ENCODE measurements at places on chromosomes 3 and 15.

GRCh38 chr15:74320352-74321247, 46.8 kb downstream of the CYP11A1 start:
- DNase-seq: peak; percentile 20

- DNase-seq: no peak
These were observed 220.0 kb upstream of the KBTBD8 start for GRCh38 chr3:66778107-66778506.

DNA sequence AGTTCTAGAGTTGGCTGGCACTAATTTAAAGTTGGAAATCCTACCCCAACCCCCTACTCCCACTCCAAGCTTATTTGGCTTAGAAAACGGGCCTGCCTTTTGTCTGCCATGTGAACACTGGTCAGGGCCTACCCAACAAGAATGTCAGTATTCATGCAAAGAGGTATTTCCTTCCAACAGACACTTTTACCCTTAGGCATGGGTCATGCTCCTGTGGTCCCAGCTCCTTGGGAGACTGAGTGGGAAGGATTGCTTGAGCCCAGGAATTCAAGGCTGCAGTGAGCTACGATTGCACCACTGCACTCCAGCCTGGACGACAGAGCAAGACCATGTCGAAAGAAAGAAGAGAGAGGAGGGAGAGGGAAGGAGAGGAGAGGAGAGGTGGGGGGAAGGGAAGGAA, 137.5 kb upstream of the LRTM1 start:
- DNase-seq: no peak

GRCh38 chr3:39387411-39387975, 4.3 kb downstream of the SLC25A38 start:
- no peak for DNase-seq

- no peak for DNase-seq
These were observed 64.5 kb downstream of the ADAMTS17 start for GRCh38 chr15:100277087-100277855.

DNA sequence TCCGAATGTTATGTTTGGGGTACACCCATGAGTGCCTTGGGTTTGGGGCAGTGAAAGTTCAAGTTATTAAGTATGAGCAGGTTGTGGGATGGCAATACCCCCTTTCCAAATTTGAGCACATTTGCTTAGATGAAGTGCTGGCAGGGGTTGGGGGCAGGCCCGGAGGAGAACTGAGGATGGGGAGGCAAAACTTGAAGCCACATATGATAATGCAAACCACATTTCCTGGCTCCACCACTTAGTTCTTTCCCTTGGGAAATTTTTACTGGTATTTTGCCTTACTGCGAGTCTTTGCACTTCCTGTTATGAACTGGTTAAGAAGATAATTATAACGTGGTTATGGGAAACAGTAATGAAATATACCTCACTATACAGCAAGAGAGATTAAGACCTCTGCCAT, 336.0 kb upstream of the ONECUT1 start:
- no peak for DNase-seq

- no peak for DNase-seq
These were observed 42.5 kb upstream of the MME start for GRCh38 chr3:155037508-155038202.

DNA sequence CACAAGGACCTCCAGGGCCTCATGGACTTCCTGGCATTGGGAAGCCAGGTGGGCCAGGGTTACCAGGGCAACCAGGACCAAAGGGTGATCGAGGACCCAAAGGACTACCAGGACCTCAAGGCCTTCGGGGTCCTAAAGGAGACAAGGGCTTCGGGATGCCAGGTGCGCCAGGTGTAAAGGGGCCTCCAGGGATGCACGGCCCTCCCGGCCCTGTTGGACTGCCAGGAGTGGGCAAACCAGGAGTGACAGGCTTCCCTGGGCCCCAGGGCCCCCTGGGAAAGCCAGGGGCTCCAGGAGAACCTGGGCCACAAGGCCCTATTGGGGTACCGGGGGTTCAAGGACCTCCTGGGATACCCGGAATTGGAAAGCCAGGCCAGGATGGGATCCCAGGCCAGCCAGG, 23.2 kb upstream of the CMSS1 start:
- no peak for DNase-seq

DNA sequence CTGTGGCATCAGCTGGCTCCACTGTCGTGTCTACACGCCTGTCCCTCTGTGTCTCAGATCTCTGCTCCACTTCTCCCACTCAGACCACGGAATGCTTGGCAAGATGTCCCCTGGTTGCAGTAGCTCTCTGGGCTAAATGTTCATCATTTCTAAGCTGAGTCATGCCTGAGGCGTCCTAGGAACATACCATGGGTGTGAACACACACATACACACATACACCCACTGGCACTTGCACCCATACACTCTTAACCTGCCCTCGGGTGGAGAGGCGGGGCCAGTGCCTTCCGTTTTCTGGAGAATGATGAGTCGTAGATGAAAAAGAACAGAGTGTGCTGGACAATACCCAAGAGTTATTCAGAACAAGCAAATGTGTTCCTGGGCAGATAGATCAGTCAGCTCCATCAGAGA, 72.4 kb downstream of the SENP2 start:
- DNase-seq: peak; percentile 50

DNA sequence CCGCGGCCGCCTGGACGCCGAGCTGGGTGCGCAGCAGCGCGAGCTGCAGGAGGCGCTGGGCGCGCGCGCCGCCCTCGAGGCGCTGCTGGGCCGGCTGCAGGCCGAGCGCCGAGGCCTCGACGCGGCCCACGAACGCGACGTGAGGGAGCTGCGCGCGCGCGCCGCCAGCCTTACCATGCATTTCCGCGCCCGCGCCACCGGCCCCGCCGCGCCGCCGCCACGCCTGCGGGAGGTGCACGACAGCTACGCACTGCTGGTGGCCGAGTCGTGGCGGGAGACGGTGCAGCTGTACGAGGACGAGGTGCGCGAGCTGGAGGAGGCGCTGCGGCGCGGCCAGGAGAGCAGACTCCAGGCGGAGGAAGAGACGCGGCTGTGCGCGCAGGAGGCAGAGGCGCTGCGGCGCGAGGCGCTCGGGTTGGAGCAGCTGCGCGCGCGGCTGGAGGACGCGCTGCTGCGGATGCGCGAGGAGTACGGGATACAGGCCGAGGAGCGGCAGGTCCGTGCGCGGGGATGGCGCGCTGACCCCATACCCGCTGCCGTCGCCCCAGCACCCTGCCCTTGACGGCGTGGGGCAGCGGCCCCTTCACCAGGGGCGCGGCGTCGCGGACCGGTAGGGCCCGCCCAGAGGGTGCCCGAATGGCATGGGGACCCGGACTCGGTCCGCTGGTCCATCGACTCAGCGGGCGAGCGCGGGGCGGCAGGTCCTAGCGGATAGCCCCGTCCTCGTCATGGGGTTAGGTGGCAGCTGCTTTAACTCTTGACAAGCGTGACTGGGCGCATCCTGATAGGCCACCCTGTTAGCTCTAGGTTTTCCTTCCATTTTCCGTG, 848 bp downstream of the SYNM start:
- DNase-seq: peak; percentile 43

DNA sequence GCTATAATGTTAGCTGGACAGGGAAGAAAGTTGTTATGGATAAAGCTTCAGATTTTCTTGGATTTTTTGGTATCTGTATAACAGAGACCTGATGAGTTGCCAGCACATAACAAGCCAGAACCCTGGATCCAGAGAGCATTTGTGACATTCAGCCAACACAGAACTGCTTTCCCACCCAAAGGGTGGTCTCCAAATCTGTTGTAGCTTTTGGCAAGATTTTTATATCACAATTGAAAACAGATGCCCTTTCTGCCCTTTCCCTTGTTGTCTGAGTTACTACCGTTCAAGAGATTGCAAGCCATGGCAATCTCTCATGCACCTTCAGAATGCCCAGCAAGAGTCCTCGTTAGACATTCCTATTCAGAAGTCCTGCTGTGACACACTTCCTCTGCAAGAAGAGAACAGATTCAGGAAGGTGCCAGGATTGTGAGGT, 107.6 kb upstream of the FGF7 start:
- DNase-seq: no peak

- no peak for DNase-seq
These were observed 435.0 kb upstream of the ATP10A start for GRCh38 chr15:26298010-26298658.

DNA sequence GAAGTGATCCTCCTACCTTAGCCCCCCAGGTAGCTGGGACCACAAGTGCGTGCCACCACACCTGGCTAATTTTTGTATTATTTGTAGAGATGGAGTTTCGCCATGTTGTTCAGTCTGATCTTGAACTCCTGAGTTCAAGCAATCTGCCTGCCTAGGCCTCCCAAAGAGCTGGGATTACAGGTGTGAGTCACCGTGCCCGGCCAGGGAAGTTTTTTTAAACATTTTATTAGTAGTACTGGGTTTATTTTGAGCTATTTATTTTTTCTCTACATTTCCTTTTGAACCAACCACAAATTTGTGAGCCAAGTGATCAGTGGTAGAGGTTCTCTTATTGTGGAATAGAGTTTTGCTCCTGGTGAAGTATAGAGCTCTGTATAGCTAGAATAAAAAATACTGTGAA, 33.7 kb downstream of the ARMC8 start:
- DNase-seq: no peak

- DNase-seq: no peak
These were observed 2.7 kb downstream of the NKIRAS1 start for GRCh38 chr3:23913873-23914743.

GRCh38 chr15:73950479-73950830, 24.2 kb downstream of the LOXL1 start:
- DNase-seq: no peak

DNA sequence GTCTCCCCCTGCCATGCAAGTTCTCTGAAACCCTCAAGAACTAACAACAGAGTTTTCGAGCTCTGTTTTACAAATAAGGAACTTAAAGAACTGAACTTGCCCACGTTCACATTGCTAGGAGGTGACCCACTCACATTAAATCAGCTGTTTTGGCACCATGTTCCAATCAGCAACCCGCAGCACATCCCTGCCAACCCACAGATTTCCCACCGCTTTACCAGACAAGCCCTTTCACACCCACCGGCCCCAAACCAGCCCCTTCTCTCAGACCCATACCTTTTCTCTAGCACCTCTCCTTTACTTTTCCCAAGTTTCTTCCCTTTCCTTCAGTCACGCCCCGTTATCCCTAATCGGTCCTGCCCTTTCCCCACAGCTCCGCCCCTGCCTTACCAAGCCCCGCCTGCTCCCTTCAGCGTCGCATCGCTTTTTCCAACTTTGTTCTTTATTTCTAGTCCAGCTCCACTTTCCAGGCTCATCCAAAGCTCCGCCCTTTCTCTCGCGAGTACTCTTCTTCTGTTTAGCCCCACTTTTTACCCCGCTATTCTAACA, 804 bp upstream of the BRPF1 start:
- no peak for DNase-seq

- DNase-seq: no peak
These were observed 392.5 kb downstream of the FOXP1 start for GRCh38 chr3:71191031-71191482.

- DNase-seq: no peak
These were observed 149.3 kb downstream of the FMN1 start for GRCh38 chr15:33045066-33045810.

GRCh38 chr15:28191832-28192231, 92.7 kb upstream of the OCA2 start:
- peak; percentile 53 for DNase-seq

GRCh38 chr3:76063811-76064210, 278.5 kb upstream of the ZNF717 start:
- DNase-seq: no peak

DNA sequence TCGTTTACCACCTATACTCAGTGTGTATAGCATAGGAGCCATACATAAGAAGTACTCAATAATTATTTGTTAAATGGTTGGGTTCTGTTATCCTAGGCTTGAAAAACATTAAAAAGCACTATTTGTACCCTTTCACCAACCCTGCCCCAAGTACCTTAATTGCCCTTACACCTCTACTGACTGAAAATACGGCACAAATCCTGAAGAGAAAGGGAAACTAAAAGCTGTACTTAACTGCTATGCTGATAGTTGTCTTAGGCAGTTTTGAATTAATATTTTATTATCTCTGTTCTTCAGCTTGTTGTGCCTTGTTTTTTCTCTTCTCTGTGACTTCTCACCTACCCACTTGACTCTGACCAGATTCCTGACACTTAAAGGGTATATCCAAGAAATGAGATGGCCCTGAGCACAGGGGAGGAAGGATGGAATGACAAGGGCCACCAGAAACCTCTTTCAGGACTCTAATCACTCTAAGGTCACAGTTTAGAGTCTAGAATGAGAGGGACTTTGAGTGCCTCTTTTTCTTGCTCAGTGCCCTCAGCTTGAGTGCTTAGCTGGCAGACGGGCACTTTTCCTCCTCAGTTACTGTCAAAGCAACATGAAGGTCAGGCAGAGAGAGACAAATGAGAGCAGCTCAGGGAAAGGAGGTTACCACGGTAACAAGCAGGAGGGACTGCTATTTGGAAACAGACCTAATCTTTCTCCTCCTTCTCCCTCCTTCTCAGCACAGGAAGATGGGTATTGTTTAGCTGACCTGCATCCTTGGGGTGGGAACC, 136.5 kb downstream of the ZNF609 start:
- peak; percentile 49 for DNase-seq

DNA sequence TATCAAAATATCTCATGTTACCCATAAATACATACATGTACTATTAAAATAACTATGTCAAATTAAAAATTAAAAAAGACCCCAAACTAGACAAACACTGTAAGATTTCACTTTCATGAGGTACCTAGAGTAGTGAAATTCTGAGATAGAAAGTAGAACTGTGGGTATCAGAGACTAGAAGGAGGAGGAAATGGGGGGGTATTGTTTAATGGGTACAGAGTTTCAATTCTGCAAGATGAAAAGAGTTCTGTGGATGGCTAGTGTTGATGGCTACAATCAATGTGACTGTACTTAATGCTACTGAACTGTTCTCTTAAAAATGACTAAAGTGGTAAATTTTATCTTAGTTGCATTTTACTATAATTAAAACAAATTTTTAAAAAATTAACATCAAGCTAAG, 36.6 kb downstream of the RFX7 start:
- DNase-seq: no peak

- DNase-seq: no peak
These were observed 13.3 kb upstream of the IL16 start for GRCh38 chr15:81183439-81183775.

- peak; percentile 70 for DNase-seq
These were observed 1.4 kb downstream of the KBTBD13 start for GRCh38 chr15:65077981-65078352.

DNA sequence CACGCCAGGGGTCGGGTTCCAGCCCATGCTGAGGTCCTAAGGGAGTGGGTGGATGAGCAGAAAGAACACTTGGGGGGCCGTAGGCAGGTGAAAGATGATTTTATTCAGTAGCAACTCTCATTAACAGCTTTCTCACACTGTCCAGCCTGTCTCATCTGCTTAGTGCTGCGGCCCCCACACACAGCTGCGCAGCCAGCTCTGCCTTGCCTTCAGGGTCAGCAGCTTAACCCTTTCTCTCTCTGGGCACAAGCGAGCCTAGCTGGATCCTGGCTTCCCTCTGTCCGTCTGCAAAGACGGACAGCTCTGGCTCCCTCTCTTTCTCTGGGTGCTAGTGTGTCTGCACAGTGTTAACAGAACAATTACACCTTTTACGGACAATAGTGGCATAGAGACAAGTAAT, 21.3 kb downstream of the NPAP1 start:
- DNase-seq: no peak

All from body of pancreas (tissue), 4 donors.